T-helper 2 cell treated with Interferon-gamma antibody and Interleukin-4, amounts not matched to agents 100 ng/mL and 5 ng/mL, for 36 hours (primary cell): ENCODE measurements at places on chromosomes 3 and 15. TPM values are rescaled to one million over a fixed set of nuclear protein-coding genes. Genes with fewer than 3 reads are reported as not detected.

Gene NANOGP8
- total RNA-seq: not detected in 2 replicates

Gene PLSCR5
- not detected in 2 replicates for total RNA-seq

Gene C3orf52
- total RNA-seq: 9.0 TPM in 2 replicates

Gene IL5RA
- not detected in 2 replicates for total RNA-seq

Gene IMPG2
- 0.20 TPM in 2 replicates for total RNA-seq

Gene C3orf70
- total RNA-seq: 0.07 TPM in 2 replicates

Gene CX3CR1
- total RNA-seq: 1.8 and 2.1 TPM in 2 replicates

Gene SEC62
- 67.4 and 68.9 TPM in 2 replicates for total RNA-seq

Gene MEGF11
- total RNA-seq: 0.23 TPM in 1 of 2 replicates, not detected in the other

Gene KLF15
- not detected in 2 replicates for total RNA-seq

Gene BCL2A1
- 17.5 and 20.0 TPM in 2 replicates for total RNA-seq

Gene CELF6
- total RNA-seq: 0.68 and 0.91 TPM in 2 replicates

Gene RAD51
- total RNA-seq: 64.7 and 64.9 TPM in 2 replicates

Gene KNG1
- total RNA-seq: not detected in 2 replicates

Gene C2CD4A
- not detected in 2 replicates for total RNA-seq

Gene OCA2
- not detected in 2 replicates for total RNA-seq

Gene ARL6
- 2.9 and 4.8 TPM in 2 replicates for total RNA-seq

Gene SNURF
- total RNA-seq: 7.0 and 12.6 TPM in 2 replicates

Gene CCR2
- total RNA-seq: 19.8 and 19.9 TPM in 2 replicates

Gene FAM3D
- not detected in 2 replicates for total RNA-seq

Gene CTXN2
- total RNA-seq: 0.05 TPM in 1 of 2 replicates, not detected in the other

Gene RTP3
- total RNA-seq: not detected in 2 replicates

Gene LXN
- total RNA-seq: 12.1 and 13.5 TPM in 2 replicates

Gene NR2E3
- not detected in 2 replicates for total RNA-seq

Gene MCF2L2
- total RNA-seq: 4.3 and 5.5 TPM in 2 replicates

Gene SAMD7
- total RNA-seq: not detected in 2 replicates

Gene SLC15A2
- total RNA-seq: 10.8 and 11.3 TPM in 2 replicates

Gene ZNF501
- total RNA-seq: 1.8 and 1.9 TPM in 2 replicates

Gene TGM5
- total RNA-seq: 0.09 and 0.11 TPM in 2 replicates

Gene VWA5B2
- not detected in 2 replicates for total RNA-seq

Gene NPAP1
- not detected in 2 replicates for total RNA-seq

Gene CYP11A1
- not detected in 2 replicates for total RNA-seq

Gene C3orf20
- 0.20 and 0.30 TPM in 2 replicates for total RNA-seq

Gene AMIGO3
- total RNA-seq: 0.27 TPM in 1 of 2 replicates, not detected in the other

Gene MAP2K5
- 18.1 and 21.7 TPM in 2 replicates for total RNA-seq

Gene HCN4
- total RNA-seq: not detected in 2 replicates

Gene FOXL2
- total RNA-seq: not detected in 2 replicates

Gene LSAMP
- total RNA-seq: not detected in 2 replicates

Gene CASR
- 0.02 TPM in 1 of 2 replicates, not detected in the other for total RNA-seq

Gene ABHD10
- total RNA-seq: 31.2 and 35.8 TPM in 2 replicates

Gene GOLGA6A
- not detected in 2 replicates for total RNA-seq

Gene MASP1
- not detected in 2 replicates for total RNA-seq

Gene RBP2
- not detected in 2 replicates for total RNA-seq

Gene SLC28A1
- total RNA-seq: not detected in 2 replicates

Gene SLC9C1
- total RNA-seq: not detected in 2 replicates
